ENCODE measurements at places on chromosomes 5 and 9.

- DNase-seq = peak; percentile 85
Observed at GRCh38 chr9:1979741-1980367, 35.3 kb upstream of the SMARCA2 start.

DNA sequence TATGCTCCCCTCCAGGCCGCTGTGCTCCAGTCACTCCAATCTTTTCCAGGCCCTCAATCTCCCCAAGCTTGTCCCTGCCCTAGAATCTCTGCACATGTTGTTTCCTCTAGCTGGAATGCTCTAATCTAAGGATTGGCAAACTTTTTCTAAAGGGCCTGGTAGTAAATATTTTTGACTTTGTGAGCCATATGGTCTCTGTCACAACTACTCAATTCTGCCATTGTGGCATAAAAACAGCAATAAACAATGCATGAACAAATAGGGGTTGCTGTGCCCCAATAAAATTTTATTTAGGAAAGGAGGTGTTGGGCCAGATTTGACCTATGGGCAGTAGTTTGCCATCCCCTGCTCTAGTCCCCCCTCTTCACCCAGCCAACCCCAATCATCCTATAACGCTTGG is 150.5 kb upstream of the LRRTM2 start:
- no peak for DNase-seq

DNA sequence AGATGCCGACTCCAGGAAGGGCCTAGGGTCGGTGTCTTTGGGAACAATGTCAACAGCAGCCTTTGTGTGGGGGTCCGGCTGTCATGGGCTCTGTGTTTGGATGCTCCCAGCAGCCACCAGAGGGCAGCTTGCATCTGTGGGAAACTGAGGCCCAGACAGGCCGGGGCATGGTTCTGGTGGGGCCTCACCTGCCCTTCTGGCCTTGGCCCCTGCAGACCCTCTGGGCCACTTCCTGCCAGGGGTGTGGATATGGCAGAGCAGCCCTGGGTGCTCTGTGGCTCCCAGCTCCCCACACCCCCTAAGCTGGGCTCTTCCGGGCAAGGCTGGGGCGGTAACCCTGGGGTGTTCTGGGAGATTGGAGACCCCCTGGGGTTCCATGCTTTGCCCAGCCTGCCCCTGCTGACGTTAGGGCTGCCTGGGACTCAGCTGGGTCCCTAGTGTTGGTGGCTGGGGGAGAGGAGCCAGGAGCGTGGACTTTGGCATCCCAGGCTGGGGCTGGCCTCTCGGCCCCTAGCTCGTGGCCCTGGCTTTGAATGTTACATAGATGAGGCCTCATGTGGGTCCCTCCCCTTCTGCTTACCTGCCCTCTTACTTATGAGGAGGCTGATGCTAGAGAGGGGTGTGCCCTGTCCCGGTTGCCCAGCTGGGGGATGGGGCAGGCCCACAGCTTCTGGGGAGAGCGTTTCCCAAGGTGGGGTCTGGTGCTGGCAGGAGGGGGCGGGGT is 38.3 kb downstream of the RXRA start:
- DNase-seq = no peak

GRCh38 chr9:113853333-113853732 is 22.8 kb upstream of the ZNF618 start:
- no peak for DNase-seq

DNA sequence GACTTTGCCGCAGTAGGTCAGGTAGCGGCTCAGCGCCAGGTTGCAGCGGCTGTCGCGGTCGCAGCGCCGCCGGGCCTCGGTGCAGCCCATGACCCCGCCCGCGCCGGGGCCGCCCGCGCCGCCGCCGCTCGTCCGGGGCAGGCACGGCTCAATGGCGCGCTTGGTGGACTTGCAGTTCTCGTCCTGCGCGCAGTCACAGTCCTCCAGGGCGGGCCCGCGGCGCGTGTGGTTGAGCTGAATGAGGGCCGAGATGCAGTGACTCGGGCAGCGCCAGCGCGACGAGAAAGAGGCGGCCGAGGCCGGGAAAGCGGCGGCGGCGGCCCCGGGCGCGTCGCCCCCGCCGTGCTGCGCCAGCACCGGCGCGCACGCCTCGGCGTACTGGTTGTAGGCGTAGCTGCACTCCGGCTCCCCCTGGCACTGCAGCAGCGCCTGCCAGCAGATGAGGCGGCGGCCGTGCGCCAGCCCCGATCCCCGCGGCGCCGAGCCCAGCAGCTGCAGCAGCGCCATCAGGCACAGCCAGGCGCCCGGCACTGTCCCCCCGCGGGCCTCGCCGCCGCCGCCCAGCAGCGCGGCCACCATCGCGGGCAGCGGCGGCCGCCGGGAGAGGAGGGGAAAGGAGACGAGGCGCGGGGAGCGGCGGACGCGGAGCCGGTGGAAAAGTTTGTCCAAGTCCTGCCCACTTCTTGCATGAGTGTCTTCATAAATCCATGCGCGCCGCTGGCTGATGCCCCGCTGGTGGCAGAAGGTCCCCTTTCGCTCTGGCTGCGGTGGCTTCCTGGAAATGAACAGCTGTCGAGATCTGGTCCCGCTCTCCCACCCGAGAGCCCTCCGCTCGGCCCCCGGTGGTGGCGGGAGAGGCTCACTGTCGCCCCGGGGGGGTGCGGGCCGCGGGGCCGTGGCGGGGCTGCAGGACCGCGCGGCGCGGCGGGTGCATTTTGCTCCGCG is 833 bp downstream of the GAS1 start:
- peak; percentile 73 for DNase-seq

DNA sequence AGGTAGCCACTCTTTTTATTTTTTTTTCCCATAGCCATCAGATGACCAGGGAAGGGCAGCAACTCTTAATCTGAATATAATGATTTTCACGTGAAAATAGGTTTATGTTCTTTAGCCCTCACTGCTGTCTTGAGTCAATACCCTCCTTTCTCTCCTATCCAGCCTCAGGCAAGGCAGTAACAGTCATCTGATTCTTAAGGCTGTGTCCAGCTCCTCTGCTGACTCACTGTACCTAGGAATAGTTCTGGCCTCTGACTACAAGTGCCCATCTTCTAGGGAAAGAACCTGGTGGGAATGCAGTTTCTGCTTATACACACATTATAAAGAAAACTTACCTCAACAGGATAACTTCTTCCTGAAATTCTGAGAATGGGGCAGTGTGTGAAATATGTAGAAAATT is 30.7 kb downstream of the DHX29 start:
- peak; percentile 83 for DNase-seq

DNA sequence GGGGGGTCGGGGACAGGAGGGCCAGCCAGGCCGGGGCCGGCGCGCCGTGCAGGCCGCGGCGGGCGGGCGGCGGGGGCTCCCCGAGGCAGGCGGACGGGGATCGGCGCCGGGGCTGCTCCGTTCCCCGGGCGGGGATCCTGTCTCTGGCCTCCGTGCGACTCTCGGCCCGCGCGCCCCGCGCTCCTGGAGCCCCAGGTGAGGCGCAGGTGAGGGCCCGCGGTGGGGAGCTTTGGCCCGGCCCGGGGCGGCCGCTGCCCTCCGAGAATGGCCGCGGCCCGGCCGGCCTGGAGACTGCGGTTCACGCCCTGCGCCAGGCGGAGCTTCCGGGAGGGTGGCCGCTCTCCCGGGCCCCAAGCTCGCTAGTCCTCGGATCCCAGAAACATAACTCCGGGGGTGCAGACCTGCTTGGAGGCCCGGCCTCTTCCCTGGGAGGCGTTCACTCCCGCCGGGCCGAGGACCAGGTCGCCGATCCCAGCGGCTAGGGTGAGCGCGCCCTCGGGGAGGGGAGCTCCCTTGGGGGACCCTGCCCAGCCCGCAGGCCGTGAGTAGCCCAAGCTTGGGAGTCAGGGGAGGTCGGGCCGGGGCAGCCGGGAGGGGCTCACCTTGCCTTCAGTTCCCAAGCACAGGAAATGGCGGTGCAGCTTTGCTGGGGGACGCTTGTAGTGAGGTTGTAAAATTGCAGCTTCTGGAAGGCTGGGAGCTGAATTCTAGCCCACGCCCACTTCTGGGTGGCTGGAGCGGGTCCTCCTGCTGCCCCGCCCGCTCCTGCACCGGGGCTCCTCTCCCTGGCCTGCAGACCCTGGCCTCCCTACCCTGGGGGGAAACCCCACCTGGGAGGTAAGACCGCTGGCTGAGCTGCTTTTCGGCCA is 723 bp downstream of the PPP1R26 start:
- DNase-seq = peak; percentile 43

- DNase-seq = no peak
Observed at GRCh38 chr9:99076483-99077171, 28.3 kb upstream of the TGFBR1 start.

- peak; percentile 61 for DNase-seq
Observed at GRCh38 chr5:33969572-33970452, 14.7 kb downstream of the SLC45A2 start.

GRCh38 chr5:118007262-118007661 is 981.1 kb downstream of the DTWD2 start:
- DNase-seq = no peak

DNA sequence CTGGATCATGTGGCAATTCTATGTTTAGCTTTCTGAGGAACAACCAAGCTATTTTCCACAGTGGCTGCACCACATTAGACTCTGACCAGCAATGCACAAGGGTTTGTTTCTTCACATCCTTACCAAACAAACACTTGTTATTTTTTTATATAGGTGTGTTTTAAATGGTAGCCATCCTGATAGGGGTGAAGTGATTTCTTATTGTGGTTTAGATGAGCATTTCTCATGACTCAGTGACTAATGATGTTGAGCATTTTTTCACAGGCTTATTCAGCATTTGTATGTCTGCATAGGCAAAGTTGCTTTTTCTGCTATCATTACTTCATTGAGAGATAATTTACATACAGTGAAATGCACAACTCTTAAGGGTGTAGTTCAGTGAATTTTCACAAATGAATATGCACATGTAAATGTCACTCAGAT is 36.0 kb downstream of the ANKRD33B start:
- peak; percentile 82 for DNase-seq

GRCh38 chr9:93107825-93108161 is 11.8 kb downstream of the CARD19 start:
- DNase-seq = no peak

GRCh38 chr5:146254223-146254622 is 50.8 kb downstream of the RBM27 start:
- DNase-seq = no peak

GRCh38 chr9:126049088-126049487 is 277.5 kb upstream of the MVB12B start:
- DNase-seq = no peak

DNA sequence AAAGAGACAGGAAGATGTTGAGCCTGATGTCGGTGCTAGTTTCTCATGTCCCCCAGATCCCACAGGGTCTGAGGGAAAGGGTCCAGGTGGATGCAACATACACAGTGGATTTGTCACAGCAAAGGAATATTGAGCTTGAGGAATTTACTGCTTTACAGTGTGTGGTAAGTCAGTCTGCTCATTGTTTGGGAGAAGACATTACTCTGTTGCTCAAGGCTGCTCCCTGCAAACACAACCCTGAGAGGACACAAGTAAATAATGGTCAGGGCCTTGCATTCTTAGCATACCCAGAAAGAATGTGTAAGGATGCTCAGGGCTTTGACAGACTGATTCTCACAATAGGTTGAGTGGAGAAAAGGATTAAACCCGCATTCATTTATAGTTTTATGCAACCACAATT is 7.3 kb upstream of the MAN2A1 start:
- peak; percentile 28 for DNase-seq

GRCh38 chr9:69672596-69673310 is 582 bp upstream of the APBA1 start:
- peak; percentile 89 for DNase-seq

DNA sequence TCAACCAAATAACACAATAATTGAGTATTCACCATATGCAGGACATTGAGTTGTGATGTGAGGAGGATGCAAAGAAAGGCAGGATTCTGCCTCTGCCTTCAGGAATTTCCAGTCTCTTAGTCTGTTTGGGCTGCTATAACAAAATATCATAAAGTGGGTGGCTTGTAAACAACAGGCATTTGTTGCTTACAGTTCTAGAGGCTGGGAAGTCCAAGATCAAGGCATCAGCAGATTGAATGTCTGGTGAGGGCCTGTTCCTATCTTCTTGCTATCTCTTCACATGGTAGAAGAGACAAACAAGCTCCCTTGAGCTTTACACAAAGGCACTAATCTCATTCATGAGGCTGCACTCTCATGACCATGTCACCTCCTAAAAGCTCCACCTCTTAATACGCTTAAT is 360.7 kb downstream of the ARHGEF28 start:
- DNase-seq = no peak

DNA sequence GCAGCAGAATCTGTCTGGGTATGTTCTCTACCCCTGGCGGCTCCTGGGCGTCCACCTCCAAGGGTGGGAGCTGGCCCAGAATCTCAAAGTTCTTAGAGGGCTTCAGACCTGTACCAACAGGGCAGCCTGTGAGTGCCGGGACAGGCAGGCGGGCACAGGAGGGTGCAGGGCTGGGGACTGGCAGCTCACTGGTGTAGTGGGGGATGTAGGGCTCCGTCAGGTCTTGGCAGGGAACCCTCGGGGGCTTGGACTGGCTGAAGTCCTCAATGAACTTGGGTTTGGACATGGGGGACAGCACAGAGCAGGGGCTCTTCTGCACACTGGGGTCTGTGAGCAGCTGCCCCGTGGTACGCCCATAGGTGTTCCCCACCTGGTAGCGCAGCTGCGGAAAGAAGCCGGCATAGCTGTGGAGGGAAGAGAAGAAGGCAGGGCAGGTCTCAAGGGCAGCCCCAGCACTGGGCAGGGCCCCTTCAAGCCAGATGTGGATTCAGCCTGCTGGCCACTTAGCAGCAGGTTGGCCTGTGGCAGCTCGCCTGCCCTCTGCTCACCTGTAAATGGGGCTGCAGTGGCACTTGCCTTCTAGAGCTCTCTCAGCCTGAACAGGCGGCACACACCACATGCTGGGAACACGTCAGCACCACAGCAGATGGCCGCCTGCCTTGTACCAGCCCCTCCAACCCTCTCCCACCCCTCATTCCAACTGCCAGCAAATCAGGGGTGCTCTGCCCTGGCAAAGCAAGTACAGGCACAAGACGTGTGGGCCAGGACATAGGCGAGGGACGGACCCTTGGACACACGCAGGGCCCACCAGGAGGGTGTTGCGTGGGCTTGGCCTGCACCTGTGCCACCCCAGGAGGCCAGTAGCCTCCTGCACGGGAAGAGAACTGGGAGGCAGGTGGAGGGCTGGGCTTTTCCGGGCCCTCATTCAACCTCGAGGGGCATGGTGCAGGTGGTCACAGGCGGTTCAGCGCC is 4.6 kb downstream of the TUBB4B start:
- no peak for DNase-seq

DNA sequence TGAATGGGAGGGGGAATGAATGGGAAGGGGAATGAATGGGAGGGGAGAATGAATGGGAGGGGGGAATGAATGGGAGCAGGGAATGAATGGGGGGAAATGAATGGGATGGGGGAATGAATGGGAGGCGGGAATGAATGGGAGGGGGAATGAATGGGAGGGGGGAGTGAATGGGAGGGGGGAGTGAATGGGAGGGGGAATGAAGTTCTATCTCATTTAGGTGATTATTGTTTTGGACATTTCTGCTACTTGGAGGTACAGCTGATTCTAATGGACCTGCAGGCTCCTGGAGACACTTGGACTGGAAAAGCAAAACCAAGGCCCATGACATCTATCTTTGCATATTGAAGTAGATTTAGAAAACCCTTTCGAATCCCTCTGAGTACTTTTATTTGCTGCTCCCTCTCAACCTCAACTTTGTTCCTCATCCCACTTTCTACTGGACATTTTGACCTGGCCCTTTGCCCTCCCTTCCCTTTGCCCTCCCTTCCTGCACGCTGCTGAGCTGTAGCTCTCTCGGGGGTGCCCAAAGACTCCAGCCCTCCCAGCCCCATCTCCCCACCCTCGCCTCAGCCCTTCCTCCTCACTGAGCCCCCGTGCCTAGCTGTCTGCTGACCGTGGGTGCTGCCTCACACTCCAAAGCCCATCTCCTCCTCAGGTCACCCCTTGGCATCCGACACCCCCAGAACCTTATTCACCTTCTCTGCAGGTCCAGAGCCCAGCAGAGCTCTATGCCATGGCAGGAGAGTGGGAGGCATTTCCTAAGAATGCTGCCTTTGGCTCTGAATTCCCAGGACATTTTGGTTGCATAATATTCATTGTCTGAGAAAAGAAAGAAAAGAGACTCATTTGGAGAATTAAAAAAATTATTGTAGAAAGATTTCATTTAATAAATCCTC is 19.9 kb upstream of the LPCAT1 start:
- DNase-seq = no peak

Data from M059J (cell line).